Activated naive CD8-positive, alpha-beta T cell treated with anti-CD3 and anti-CD28 coated beads for 36 hours (primary cell): ENCODE measurements at places on chromosomes 3 and 15.

GRCh38 chr3:187986514-187986934 lies 167.4 kb upstream of the LPP start:
- DNase-seq, result no peak

DNA sequence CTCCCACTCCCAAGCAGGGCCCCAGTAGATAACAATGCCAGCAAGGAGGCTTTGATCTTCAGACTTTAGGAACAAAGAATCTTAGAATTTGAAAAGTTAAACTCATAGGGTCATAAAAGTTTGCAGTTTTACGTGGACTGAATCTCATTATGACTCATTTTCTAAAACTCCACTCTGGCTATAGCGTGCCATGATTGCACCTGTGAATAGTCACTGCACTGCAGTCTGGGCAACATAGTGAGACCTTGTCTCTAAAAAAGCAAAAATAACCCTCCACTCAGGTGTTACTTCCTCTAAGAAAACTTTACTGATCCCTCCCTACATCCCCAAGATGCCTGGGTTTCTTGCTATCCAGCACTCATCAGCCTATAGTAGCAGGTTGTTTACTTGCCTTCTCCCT lies 104.5 kb downstream of the IL20RB start:
- DNase-seq, result no peak

GRCh38 chr15:78618064-78618463 lies 2.7 kb downstream of the CHRNA3 start:
- no peak for DNase-seq

GRCh38 chr15:70763950-70764730 lies 782 bp upstream of the UACA start:
- no peak for DNase-seq

GRCh38 chr3:150936693-150937092 lies 31.5 kb upstream of the MINDY4B start:
- DNase-seq, result no peak

- no peak for DNase-seq
These were observed 53.4 kb upstream of the C15orf39 start for GRCh38 chr15:75148280-75148679.
